ENCODE measurements at places on chromosomes 16 and 17. TPM values are rescaled to one million over a fixed set of nuclear protein-coding genes. Genes with fewer than 3 reads are reported as not detected.

The BEAN1 gene
- 1.1 TPM for total RNA-seq

The RNF135 gene
- 8.8 TPM for total RNA-seq

The PHF23 gene
- total RNA-seq, result 42.8 TPM

DNA sequence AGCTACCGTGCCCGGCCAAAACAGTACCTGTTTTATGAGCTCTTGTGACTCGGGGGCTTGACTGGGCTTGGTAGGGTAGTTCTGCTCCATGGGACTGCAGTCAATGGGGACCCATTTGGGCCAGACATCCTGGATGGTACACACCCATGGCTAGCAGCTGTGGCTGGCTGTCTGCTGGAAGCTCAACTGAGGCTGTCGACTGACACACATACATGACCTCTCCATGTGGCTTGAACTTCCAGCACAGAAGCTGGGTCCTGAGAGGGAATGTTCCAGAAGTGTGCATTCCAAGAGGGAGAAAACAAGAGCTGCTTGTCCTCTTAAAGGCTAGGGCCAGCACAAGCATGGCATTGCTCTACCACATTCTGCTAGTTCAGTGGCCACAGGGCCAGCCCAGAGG, 14.9 kb upstream of the NKD1 start:
- DNase-seq, result peak; percentile 51
- H3K36me3 ChIP-seq, result no peaks in the 10 kb centered on the region
- peaks cover 3% of the 10 kb centered on the region for H3K27me3 ChIP-seq
- H3K4me3 ChIP-seq, result no peak overlapping the region
- no peak overlapping the region for H3K27ac ChIP-seq
- H3K4me1 ChIP-seq, result peaks cover 9% of the 10 kb centered on the region

DNA sequence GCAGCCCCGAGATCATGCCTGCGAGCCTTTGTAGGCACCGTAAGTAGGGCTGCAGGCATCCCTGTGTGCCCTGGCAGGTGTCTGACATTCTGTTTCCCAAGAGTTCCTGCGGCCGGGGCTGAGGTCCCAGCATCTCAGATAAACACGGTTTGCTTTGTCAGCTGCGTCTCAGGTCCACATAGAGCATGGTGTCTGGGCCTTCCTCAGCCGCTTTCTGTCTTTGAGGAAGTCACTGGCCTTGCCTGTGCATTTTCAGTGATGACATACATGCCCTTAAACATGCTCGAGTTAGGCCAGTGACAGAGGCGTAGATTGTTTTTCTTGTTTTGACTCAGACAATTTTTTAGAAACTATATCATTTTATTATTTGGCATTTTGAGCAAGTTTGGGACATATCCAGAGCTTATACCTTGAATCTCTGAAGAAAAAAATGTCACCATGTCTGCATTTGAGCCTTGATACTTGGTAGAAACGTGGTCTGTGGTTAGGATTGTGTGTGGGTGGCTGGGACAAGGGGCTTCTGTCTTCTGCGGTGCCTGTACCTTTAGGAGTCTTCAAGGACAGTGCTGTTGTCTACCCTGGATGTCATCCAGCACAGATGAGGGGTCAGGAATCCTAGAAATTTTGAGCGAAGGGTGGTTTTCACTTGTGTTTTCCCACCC, 105.8 kb downstream of the SNX29 start:
- H3K4me3 ChIP-seq, result no peak overlapping the region
- H3K27me3 ChIP-seq, result no peaks in the 10 kb centered on the region
- H3K4me1 ChIP-seq, result no peaks in the 10 kb centered on the region
- DNase-seq, result no peak
- no peaks in the 10 kb centered on the region for H3K36me3 ChIP-seq

Data from type B pancreatic cell (in vitro differentiated cells).